Psoas muscle (tissue), 8 donors: ENCODE measurements at places on chromosomes 3 and 15. TPM values are rescaled to one million over a fixed set of nuclear protein-coding genes. Genes with fewer than 3 reads are reported as not detected.
A peak's percentile ranks its signal among the peaks of the same experiment; 100 is the strongest.

DNA sequence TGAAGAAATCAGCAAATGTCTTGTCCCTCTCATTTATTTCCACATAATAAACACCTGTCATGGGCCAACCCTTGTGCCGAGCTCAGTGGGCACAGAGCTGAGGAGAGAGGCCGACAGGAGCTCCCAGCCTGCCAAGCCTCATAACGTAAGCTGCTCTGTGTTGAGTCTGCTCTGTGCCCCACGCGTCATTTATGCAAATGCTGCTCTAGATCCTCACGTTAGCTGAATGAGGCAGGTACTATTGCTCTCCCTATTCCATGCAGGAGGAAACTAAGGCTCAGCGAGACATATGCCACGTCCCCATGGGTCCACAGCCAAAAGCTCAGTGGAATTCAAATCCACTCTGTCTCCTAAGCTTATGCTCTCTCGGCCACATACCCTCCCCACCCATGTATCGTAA, 41.5 kb downstream of the EFCAB12 start:
- H3K4me1 ChIP-seq: peaks cover 6% of the 10 kb centered on the region
- H3K27ac ChIP-seq: no peak overlapping the region

- H3K36me3 ChIP-seq: no peaks in the 10 kb centered on the region
- no peak overlapping the region for H3K27ac ChIP-seq
- DNase-seq: no peak
- no peak overlapping the region for H3K4me3 ChIP-seq
- H3K27me3 ChIP-seq: no peaks in the 10 kb centered on the region
Measured at GRCh38 chr3:183393625-183394024, 34.8 kb downstream of the MCF2L2 start.

- no peaks in the 10 kb centered on the region for H3K4me1 ChIP-seq
- DNase-seq: no peak
- no peaks in the 10 kb centered on the region for H3K27me3 ChIP-seq
- no peak overlapping the region for H3K27ac ChIP-seq
- no peaks in the 10 kb centered on the region for H3K36me3 ChIP-seq
Measured at GRCh38 chr15:88664151-88664778, 25.4 kb downstream of the ISG20 start.

Gene PLA1A
- polyA plus RNA-seq: 2.5 TPM

Gene RNF7
- 191 TPM for polyA plus RNA-seq

Gene GP9
- 0.04 TPM for polyA plus RNA-seq

DNA sequence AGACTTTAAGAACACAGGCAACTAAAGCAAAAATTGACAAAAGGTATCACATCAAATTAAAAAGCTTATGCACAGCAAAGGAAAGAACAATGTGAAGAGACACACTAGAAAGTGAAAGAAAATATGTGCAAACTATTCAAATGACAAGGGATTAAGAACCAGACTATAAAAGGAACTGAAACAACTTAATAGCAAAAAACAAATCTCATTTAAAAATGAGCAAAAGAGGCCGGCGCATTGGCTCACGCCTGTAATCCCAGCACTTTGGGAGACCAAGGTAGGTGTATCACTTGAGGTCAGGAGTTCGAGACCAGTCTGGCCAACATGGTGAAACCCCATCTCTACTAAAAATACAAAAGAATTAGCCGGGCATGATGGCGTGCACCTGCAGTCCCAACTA, 14.4 kb downstream of the NGLY1 start:
- H3K36me3 ChIP-seq: peaks cover 3% of the 10 kb centered on the region
- no peaks in the 10 kb centered on the region for H3K27me3 ChIP-seq
- no peaks in the 10 kb centered on the region for H3K4me1 ChIP-seq
- no peak for DNase-seq

Gene HHLA2
- not detected for polyA plus RNA-seq

GRCh38 chr15:101275018-101275417, 2.3 kb downstream of the SELENOS start:
- peaks cover 43% of the 10 kb centered on the region for H3K4me1 ChIP-seq
- peaks cover 70% of the 10 kb centered on the region for H3K36me3 ChIP-seq
- H3K27me3 ChIP-seq: no peaks in the 10 kb centered on the region

DNA sequence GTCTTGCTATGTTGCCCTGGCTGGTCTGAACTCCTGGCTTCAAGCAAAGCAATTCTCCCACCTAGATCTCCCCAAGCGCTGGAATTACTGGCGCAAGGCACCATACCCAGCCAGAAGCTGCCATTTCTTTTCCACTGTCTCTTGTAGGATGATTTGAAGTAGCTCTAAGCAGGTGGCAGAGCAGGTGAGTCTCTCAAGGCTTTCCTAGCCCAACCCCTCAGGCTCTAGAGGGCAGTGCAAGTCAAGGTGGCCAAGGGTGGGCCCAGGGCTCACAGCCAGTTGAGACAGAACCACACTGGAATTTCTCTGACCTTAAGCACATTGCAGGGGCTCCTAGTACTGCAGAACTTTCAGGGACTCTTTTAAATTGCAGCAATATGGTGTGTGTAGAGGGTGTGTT, 15.6 kb upstream of the DAG1 start:
- DNase-seq: peak; percentile 65
- no peaks in the 10 kb centered on the region for H3K36me3 ChIP-seq
- no peaks in the 10 kb centered on the region for H3K27me3 ChIP-seq
- H3K4me3 ChIP-seq: no peak overlapping the region
- H3K4me1 ChIP-seq: peaks cover 15% of the 10 kb centered on the region

GRCh38 chr15:73879426-73879825, 6.1 kb downstream of the TBC1D21 start:
- H3K27me3 ChIP-seq: peaks cover 4% of the 10 kb centered on the region
- no peak overlapping the region for H3K27ac ChIP-seq

Gene A4GNT
- not detected for polyA plus RNA-seq

GRCh38 chr3:51384055-51384725, 901 bp upstream of the MANF start:
- H3K4me3 ChIP-seq: peak overlapping the region; percentile 70
- H3K27me3 ChIP-seq: no peaks in the 10 kb centered on the region
- DNase-seq: no peak
- H3K4me1 ChIP-seq: peaks cover 17% of the 10 kb centered on the region
- H3K36me3 ChIP-seq: peaks cover 2% of the 10 kb centered on the region

- H3K27ac ChIP-seq: no peak overlapping the region
- no peaks in the 10 kb centered on the region for H3K4me1 ChIP-seq
- no peaks in the 10 kb centered on the region for H3K27me3 ChIP-seq
- DNase-seq: no peak
Measured at GRCh38 chr15:46921891-46922290, 795.4 kb upstream of the SEMA6D start.

Gene C3orf18
- 14.0 TPM for polyA plus RNA-seq
